ENCODE measurements at places on chromosomes 11 and 22. TPM values are rescaled to one million over a fixed set of nuclear protein-coding genes. Genes with fewer than 3 reads are reported as not detected.

TRPM5 gene
- not detected for total RNA-seq

KRTAP5-2 gene
- total RNA-seq, result not detected

NCAM1 gene
- total RNA-seq, result not detected

UBQLN3 gene
- not detected for total RNA-seq

UBE4A gene
- total RNA-seq, result 39.5 TPM
